Stimulated activated CD4-positive, alpha-beta T cell treated with anti-CD3 and anti-CD28 coated beads, Interleukin-4, amount 100 ng/mL, for 24 hours (primary cell): ENCODE measurements at places on chromosomes 5 and 9.

DNA sequence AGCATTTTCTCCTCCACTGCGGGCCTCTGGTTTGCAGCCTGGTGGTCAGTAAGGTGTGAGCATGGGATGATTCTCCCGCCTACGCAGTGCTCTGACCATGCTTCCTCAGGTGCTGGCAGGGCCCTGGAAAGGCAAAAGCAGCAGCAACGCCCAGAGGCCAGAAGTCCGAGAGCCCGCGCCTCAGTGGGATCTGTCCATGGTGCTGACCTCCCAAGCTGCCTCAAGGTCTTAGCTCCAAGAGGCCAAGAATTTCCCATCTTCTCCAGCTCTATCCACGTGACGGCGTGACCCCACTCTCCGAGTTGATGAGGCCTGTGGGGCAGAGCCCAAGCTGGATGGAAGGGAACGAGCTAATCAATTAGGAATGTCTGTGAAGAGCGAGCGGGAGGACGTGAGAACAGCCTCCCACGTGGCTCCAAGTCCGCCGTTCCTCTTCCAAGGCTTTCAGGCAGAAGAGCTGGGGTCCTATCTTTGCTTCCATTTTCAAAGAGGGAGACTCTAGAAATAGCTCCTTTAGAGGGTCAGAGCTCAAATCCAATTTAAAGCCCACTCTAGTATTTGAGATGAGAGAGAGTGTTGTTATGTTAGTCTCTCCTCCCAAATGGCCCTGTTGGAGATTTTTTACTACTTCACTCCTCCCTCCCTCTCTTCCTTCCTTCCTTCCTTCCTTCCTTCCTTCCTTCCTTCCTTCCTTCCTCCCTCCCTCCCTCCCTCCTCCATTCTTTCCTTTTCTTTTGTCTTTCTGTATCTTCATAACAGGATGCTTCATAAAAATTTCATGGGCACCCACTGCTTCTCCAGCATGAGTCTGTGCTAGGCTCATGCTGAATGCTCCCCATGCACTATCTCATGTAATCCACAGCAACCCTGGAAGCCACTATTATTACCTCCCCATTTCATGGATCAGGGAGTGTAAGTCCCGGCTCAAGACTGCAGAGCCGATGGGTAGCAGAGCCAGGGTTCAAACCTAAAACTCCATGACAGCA lies 69.3 kb downstream of the OLFM1 start:
- DNase-seq = no peak

- DNase-seq = no peak
Measured at GRCh38 chr9:96309850-96310249, 7.9 kb upstream of the HSD17B3 start.

DNA sequence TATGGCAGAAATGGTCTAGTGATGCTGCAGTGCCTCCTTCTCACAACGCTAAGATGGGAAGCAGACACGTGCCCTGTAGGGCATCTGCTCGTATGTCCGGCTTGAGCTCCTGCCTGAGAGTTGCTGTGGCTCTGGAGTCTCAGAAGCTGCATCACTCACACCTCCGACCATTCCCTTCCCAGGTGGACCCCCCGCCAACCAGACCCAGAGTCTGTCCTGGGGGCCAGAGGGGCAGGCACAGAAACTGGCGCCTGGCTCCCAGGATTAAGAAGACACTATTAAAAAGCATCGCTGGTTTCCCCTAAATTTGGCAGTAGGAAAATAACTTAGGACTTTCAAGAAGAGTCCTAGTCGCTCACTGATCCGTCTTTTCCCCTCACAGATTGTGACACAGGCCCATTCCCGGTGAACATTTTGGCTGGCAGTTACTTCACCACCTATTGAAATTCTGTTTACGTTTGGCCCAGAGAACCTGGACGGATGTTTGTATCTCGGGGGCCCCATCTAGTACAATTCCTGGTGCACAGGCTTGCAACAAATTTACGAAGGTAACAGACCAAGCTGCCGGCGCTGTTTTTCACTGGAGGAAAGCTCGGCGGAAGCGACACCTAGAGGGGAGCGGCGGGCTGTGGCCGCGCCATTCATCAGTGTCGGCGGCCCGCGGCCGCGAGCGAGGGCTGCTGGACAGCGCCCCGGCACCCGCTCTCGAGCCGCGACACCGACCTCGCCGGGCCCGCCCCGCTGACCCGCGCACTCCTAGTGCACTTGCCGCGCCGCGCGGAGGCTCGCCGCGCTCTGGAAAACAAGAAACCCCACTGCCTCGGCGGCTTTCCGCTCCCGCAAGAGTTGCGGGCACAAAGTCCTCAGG lies 1.6 kb downstream of the FSTL4 start:
- peak; percentile 37 for DNase-seq

GRCh38 chr9:133044661-133045060 lies 13.9 kb downstream of the GTF3C5 start:
- no peak for DNase-seq

GRCh38 chr9:130421802-130422276 lies 22.9 kb upstream of the ASS1 start:
- DNase-seq = no peak

DNA sequence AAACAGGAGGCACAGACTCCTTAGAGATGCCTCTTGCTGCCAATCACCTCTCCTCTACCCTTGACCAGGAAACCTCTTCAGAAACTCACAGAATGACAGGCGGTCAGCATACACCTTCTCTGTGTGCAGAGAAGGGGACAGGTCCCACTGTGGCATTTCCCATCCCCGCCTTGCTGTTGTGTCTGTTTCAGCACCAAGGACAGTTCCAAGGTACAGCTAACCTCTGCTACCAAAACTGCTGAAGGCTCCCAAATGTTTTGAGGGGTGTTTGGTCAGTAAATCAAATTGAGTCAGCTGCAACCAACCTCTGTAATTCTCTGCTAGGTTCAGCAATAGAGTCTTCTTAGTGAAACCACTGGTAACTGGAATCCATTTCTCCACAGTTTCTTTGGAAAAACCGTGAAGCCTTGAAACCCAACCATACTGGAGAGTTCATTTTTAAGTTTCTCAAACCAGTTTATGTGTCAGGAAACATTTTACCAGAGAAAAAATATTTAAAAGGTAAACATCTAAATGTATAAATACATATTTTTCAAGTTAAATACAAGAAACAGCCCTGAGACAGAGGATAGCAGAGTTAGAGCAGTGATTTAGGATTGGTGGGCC lies 122.0 kb downstream of the DRD1 start:
- peak; percentile 14 for DNase-seq

GRCh38 chr9:106284296-106284695 lies 578.7 kb upstream of the ZNF462 start:
- no peak for DNase-seq
